B cell (primary cell): ENCODE measurements at places on chromosomes 13 and 19. TPM values are rescaled to one million over a fixed set of nuclear protein-coding genes. Genes with fewer than 3 reads are reported as not detected.

GRCh38 chr19:58352760-58353671 is at the start of gene A1BG:
Gene A1BG (minus strand): TSS chr19:58353492. CDS start chr19:58353437, 55 bp downstream.
- no peaks in the 10 kb centered on the region for H3K36me3 ChIP-seq
- H3K27ac ChIP-seq = no peak within 1 kb of the TSS
- peaks cover 24% of the 10 kb centered on the region for H3K4me1 ChIP-seq
- no peaks in the 10 kb centered on the region for H3K27me3 ChIP-seq
- H3K4me3 ChIP-seq = no peak within 1 kb of the TSS
- no peak for DNase-seq

DNA sequence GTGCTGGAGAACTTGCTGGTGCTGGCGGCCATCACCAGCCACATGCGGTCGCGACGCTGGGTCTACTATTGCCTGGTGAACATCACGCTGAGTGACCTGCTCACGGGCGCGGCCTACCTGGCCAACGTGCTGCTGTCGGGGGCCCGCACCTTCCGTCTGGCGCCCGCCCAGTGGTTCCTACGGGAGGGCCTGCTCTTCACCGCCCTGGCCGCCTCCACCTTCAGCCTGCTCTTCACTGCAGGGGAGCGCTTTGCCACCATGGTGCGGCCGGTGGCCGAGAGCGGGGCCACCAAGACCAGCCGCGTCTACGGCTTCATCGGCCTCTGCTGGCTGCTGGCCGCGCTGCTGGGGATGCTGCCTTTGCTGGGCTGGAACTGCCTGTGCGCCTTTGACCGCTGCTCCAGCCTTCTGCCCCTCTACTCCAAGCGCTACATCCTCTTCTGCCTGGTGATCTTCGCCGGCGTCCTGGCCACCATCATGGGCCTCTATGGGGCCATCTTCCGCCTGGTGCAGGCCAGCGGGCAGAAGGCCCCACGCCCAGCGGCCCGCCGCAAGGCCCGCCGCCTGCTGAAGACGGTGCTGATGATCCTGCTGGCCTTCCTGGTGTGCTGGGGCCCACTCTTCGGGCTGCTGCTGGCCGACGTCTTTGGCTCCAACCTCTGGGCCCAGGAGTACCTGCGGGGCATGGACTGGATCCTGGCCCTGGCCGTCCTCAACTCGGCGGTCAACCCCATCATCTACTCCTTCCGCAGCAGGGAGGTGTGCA is 587 bp downstream of the S1PR4 start:
- H3K27ac ChIP-seq = peak overlapping the region; percentile 94
- peaks cover 62% of the 10 kb centered on the region for H3K4me1 ChIP-seq
- no peaks in the 10 kb centered on the region for H3K27me3 ChIP-seq
- H3K4me3 ChIP-seq = peak overlapping the region; percentile 84
- DNase-seq = no peak

DNA sequence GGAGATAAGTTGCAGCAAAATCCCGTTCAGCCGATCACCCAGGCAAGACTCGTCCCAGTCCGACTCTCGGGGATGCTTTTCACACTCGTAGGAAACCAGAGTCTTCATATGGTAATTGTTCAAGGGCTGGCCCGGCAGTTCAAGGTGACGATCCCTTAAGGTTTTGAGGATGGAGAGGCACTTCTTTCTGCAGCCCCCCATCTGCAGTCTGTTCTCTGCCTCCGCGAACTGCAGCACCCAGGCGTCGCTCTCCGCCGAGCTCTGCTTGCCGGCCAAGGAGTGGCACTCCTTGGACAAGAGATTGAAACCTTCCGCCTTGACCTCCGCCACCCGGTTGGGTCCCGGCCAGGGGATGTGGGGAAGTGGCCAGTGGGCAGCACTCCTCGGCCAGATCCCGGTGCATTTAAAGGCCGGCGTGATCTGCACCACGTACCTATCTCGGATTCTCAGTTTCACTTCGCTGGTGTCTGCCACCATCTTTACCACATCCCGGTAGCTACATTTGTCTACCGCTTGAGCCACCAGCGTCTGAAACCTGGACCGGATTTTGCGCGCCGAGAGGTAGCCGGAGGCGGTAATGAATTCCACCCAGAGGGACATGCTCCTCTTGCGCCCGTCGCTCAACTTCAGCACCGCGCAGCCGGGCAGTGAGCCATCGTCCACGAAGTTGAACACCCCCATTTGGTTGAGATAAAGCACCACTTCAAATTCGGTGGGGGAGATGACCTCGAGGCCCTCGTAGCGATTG is 1.1 kb downstream of the MAB21L1 start:
- peaks cover 81% of the 10 kb centered on the region for H3K27me3 ChIP-seq
- H3K27ac ChIP-seq = no peak overlapping the region
- peaks cover 56% of the 10 kb centered on the region for H3K4me1 ChIP-seq
- H3K4me3 ChIP-seq = peak overlapping the region; percentile 50
- peak; percentile 40 for DNase-seq

DNA sequence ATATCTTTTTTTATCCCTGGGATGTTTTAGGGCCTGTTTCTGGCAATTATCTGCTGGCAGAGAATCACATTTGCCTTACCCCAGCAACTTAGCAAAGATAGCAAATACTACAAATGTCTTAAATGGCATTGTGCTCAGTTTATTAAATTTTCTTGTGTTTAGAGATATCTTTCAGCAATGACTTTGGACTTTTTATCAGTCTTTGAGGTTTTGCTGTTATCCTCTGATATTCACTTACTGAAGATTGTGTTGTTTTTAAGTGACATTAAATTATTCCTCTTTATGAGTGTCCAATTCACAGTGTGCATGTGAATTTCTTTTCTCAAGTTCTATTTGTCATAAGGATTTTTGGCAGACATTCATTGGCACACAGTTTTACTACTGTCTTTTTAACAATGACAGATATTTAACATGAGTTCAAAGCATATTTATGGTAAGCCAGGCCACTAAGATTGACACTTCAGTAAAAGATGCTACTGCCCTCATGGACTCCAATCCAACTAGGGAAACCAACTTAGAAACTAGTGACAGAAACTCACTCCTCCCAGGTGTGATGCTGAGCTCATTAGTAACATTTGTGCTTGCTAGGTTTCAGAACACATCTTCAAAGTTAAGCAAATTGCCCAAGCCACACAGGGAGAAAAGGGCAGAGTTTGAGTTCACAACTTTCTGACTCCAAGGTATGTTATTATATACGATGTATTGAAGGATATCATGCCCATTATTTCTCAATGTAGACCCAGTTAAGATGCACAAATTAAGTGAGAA is 481.9 kb downstream of the GPC6 start:
- no peaks in the 10 kb centered on the region for H3K36me3 ChIP-seq
- no peaks in the 10 kb centered on the region for H3K4me1 ChIP-seq
- no peak overlapping the region for H3K4me3 ChIP-seq
- no peak overlapping the region for H3K27ac ChIP-seq
- H3K27me3 ChIP-seq = no peaks in the 10 kb centered on the region

- DNase-seq = no peak
- H3K4me3 ChIP-seq = no peak overlapping the region
- H3K4me1 ChIP-seq = no peaks in the 10 kb centered on the region
- H3K27ac ChIP-seq = no peak overlapping the region
Observed at GRCh38 chr13:75690607-75691006, 54.5 kb downstream of the LMO7 start.

- no peak overlapping the region for H3K27ac ChIP-seq
- no peak overlapping the region for H3K4me3 ChIP-seq
- H3K27me3 ChIP-seq = no peaks in the 10 kb centered on the region
- DNase-seq = no peak
Observed at GRCh38 chr13:34179481-34179880, 361.5 kb downstream of the RFC3 start.

DNA sequence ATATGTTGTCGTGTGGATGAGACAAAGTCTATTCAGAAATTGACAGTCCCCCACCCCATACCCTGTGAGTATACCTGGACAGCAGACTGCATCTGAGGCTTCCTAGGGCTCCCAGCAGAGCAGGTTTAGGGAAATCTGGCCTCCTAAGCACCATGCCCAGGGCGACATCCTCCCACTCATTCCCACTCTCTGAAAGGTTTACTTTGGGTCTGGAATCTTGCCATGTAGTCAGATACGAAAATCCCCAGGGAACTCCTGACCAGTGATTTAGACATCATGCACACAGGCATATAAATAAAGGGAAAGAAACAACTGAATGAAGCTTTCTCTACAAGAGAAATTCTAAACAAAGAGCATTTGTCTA is 717 bp upstream of the NALCN start:
- H3K4me1 ChIP-seq = peaks cover 4% of the 10 kb centered on the region
- no peak for DNase-seq
- H3K27ac ChIP-seq = no peak overlapping the region
- H3K36me3 ChIP-seq = no peaks in the 10 kb centered on the region
- no peak overlapping the region for H3K4me3 ChIP-seq
- peaks cover 17% of the 10 kb centered on the region for H3K27me3 ChIP-seq

GRCh38 chr13:110648146-110648819 is 32.9 kb downstream of the NAXD start:
- peaks cover 48% of the 10 kb centered on the region for H3K4me1 ChIP-seq
- no peak overlapping the region for H3K27ac ChIP-seq
- no peak for DNase-seq
- H3K27me3 ChIP-seq = no peaks in the 10 kb centered on the region

- H3K27ac ChIP-seq = no peak overlapping the region
- H3K36me3 ChIP-seq = peaks cover 40% of the 10 kb centered on the region
- no peak for DNase-seq
- no peaks in the 10 kb centered on the region for H3K27me3 ChIP-seq
- peaks cover 13% of the 10 kb centered on the region for H3K4me1 ChIP-seq
- H3K4me3 ChIP-seq = no peak overlapping the region
Observed at GRCh38 chr19:17556995-17557394, 1.5 kb downstream of the COLGALT1 start.

DNA sequence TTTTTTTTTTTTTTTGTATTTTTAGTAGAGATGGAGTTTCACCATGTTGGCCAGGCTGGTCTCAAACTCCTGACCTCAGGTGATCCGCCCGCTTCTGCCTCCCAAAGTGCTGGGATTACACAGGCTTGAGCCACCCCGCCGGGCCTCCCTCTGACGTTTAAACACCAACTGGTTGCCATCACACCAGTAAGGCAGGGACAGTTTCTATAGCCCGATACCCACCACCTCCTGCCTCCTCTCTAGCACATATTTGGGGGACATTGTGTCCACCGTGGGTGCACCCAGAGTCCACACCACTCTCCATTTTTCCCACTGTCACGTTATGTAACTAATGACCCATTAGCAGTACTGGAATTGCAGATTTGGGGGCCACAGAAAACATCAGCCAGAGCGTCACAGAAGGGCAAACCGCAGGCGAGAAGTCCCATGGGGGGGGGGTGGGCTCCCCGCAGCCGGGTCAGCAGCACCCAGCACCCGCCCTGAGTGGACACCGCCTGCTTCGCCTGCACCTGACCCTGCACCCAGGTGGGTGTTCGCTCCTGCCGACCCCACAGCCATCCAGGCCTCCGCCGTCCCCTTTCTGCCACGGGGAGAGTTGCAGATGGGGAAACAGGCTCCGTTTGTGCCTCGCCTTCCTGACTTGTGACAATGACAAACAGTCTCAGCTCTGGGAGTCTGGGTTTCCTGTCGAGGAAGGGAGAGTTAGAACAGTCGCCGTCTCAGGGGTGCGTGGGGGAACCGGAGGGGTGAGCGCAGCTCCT is 3.6 kb downstream of the ONECUT3 start:
- DNase-seq = peak; percentile 49
- peaks cover 48% of the 10 kb centered on the region for H3K4me1 ChIP-seq
- H3K27me3 ChIP-seq = no peaks in the 10 kb centered on the region
- no peaks in the 10 kb centered on the region for H3K36me3 ChIP-seq
- H3K27ac ChIP-seq = no peak overlapping the region

DNA sequence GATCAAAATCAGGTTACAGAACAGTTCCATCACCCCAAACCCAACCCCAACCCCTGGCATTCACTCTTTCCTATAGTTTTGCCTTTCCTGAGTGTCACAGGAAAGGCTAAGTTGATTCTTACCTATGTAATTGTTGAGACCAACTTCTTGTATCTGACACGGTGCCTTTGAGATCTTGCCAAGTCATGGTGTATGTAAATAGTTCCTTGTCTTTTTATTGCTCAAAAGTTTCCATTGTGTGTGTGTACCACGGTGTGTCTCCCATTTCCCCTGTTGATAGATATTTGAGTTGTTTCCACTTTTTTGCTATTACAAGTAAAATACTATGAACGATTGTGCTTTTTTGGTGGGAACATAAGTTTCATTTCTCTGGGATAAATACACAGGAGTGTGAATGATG is 3.3 kb upstream of the IGFL2 start:
- H3K27ac ChIP-seq = no peak overlapping the region
- H3K4me3 ChIP-seq = no peak overlapping the region
- no peaks in the 10 kb centered on the region for H3K4me1 ChIP-seq
- peaks cover 2% of the 10 kb centered on the region for H3K27me3 ChIP-seq
- no peak for DNase-seq

GRCh38 chr13:98411617-98412265 is 165.2 kb downstream of the STK24 start:
- DNase-seq = no peak
- no peak overlapping the region for H3K27ac ChIP-seq
- no peak overlapping the region for H3K4me3 ChIP-seq
- peaks cover 18% of the 10 kb centered on the region for H3K27me3 ChIP-seq

GRCh38 chr19:46197314-46198070 is 32.0 kb upstream of the IGFL1 start:
- H3K36me3 ChIP-seq = no peaks in the 10 kb centered on the region
- no peak for DNase-seq
- no peak overlapping the region for H3K27ac ChIP-seq
- no peaks in the 10 kb centered on the region for H3K27me3 ChIP-seq
- no peak overlapping the region for H3K4me3 ChIP-seq

DNA sequence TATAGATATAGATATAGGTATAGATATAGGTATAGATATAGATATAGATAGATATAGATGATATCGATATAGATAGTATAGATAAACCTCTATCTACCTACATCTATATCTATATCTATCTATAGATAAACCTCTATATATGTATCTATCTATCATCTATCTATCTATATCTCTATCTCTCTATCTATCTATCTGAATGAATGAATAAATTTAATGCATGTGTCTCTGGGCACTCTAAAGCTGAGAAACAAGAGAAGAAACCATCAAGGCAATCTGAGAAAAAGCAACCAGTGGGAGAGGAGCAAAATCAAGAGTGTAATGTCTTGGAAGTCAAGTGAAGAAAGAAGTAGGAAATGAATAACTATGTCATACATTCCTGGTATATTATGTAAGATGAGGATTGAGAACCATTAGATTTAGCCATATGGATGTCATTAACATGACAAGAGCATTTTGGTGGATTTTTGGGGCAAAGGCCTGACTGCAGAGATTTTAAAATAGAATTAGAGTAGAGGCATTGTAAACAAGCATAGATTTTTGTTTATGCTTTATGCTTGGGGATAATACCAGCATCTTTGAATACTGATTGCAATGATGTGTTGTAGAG is 1262.7 kb upstream of the MIR17HG start:
- no peak overlapping the region for H3K27ac ChIP-seq
- H3K4me1 ChIP-seq = no peaks in the 10 kb centered on the region
- no peaks in the 10 kb centered on the region for H3K27me3 ChIP-seq
- H3K4me3 ChIP-seq = no peak overlapping the region
- H3K36me3 ChIP-seq = no peaks in the 10 kb centered on the region

The ZNF805 gene
- 1.9 and 4.9 TPM in 2 replicates for polyA plus RNA-seq

The CYP4F2 gene
- polyA plus RNA-seq = not detected in 2 replicates

The TYK2 gene
- 293 and 343 TPM in 2 replicates for polyA plus RNA-seq

The KLK14 gene
- 0.49 and 1.5 TPM in 2 replicates for polyA plus RNA-seq

The PSG6 gene
- polyA plus RNA-seq = not detected in 2 replicates

The CEACAM8 gene
- not detected in 2 replicates for polyA plus RNA-seq

The ZNF700 gene
- polyA plus RNA-seq = 14.3 and 16.8 TPM in 2 replicates

The IZUMO2 gene
- polyA plus RNA-seq = not detected in 2 replicates
